ENCODE measurements at places on chromosomes 4 and X.

GRCh38 chr4:103786014-103786413 is 66.2 kb upstream of the TACR3 start:
- DNase-seq = no peak

DNA sequence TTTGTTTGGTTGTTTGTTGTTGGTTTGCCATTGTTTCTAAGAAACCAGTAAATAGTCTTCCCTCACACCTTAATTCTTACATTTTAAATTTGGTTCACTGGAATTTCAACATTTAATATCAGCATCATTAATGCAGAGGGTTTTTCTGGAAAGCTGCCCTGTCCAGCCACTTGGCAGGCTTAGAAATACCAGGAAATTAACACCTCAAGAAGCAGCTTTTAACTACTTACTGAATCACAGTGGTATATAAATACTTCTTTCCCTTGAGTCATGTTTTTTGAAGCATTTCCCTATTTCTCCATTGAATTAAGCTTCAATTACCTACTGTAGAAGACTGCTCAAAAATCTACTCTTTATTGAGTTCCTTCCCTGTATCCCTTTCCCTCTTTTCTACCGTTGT is 1221.1 kb upstream of the ADGRL3 start:
- DNase-seq = no peak

- DNase-seq = no peak
Observed at GRCh38 chr4:78459327-78459726, 92.2 kb upstream of the ANXA3 start.

DNA sequence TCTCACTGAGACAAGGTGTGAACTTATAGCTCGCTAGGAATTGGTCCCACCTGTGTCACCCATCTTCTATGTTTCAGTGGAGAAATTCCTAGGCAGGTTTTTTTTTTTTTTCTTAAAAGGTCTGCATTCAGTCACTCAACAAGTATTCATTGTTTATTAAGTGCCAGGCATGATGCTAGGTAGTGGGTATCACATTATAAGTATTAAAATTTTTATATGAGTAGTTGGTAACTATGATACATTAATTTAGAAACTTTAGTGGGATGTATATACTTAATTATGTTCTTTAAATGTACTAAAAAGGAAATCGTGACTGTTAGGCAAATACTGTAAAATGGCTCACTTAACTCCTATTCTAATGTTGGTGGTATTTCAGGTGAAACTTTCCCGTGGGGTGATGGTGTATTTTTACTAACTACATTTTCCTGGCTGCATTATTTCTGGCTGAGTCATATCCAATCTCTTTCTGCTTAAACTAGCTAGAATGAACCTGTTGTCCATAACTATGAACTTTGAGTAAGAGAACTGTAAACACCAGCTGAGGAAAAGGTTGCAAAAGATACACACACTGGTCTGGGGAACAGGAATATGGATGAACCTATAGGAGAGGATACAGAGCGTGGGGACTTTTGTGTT is 49.3 kb upstream of the MED14 start:
- DNase-seq = no peak

GRCh38 chr4:145540235-145540634 is 58.6 kb downstream of the SMAD1 start:
- no peak for DNase-seq

GRCh38 chrX:120401301-120401700 is 39.4 kb downstream of the ATP1B4 start:
- no peak for DNase-seq

DNA sequence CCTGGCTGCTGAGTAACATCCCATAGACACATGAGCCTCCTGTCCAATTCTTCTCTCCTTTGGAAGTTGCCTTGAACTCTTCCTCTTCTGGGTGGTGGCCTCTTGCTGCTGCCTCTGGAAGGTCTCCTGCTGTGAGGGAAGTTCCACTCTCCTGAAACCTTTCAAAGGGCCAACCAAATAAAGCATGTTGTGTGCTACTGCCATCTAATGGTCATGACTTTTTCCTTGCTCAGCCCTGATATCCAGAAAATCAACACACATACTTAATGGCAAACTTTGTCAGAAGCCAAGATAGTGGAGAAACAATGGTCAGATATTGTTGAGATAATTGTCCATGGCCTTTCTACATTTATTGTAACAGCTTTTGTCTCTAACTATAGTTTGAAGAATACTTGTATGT is 19.1 kb upstream of the ZXDA start:
- DNase-seq = no peak

DNA sequence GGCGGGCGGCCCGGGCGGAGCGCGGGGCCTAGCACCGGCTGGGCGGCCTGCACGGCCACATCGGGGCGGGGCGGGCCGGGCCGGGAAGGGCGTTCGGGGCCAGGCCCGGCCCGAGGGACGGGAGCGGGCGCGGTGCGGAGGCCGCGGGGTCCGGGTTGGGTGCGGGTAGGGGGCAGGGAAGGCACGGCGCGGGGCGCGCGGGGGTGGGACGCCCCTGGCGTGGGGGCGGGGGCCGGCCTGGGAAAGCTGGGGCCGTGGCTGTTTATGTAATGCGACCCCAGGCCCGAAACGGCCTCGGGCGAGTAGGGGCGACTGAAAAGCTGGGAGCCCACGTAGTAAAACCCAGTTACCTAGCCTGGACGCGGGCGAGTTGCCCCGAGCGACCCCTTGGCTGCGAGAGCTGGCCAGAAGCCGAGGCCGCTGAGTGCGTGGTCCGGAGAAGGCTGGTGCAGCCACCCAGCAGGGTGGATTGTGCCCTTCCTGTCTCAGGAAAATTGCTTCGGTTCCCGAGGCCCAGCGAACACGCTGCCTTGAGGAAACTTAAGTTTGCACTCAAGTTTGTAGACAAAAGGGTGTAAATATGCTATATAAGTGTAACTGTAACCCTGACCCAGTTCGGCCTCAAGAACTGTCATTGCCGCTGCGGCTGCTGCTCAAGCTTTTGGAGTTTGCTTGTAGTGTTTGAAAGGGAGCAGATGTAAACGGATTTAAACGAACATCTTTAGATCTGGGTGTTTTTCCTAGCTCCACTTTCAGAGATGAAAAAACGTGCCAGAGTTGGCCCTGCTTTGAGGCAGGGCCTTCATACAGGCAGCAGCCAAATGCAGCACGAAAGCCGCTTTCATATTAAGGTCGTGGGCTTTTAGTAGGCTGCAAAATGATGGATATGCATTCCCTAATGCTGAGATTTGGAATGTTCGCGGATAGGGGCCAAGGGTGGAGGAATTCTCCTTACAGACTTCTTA is 674 bp downstream of the SEC24B start:
- DNase-seq = no peak

DNA sequence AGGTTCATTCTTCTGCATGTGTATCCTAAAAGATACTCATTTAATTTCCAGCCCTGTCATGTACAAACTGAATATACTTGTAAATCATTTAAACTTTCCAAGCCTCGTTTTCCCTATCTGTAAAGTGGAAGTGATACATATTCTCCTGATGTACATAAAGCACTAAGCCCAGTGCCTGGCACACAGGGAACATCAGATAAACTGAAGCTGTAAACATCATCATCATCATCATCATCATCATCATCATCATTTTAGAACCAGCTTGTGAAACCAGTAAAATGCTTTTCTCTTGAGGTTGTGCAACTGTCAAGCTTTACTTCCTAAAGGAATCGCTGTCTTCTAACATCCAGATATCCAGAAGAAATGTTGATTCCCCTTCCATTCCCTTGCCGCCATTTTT is 83.3 kb upstream of the ANXA3 start:
- no peak for DNase-seq

DNA sequence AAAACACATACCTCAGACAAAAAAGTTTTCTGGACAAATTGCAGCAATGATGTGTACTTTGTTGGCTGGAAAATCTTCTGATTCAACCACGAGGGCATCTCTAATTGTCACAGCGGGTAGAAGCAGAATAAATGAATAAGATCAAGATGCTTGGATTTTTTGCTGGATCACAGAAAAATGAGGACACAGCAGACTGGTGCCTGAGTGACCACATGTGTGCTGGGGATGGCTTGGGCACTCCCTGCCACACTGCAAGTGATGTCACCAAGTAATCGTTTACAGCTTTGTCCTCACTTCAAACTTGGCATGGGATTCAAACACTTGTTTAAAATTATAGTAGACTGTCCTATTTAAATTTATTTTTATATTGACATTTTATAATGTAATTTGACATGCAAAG is 557.0 kb downstream of the SPRY1 start:
- DNase-seq = no peak

DNA sequence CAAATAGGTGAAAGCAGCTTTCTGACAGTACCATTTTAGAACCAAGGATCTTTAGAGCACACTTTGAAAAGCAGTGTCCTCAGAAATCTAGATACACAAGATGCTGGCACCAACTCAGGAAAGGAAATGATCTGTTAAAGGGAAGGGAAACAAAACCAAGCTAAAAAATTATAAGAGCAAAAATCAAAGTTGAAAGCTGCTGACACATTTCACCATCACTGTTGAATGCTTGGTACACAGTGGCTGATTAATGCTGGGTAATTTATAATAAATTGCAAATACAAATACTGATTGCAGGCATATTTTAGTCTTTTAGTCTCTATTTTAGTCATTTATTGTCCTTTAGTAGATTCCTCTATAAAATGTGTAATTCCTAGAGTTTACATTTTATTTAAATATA is 1540.1 kb upstream of the PCDH10 start:
- no peak for DNase-seq

GRCh38 chr4:74327762-74328161 is 19.5 kb downstream of the EPGN start:
- no peak for DNase-seq

DNA sequence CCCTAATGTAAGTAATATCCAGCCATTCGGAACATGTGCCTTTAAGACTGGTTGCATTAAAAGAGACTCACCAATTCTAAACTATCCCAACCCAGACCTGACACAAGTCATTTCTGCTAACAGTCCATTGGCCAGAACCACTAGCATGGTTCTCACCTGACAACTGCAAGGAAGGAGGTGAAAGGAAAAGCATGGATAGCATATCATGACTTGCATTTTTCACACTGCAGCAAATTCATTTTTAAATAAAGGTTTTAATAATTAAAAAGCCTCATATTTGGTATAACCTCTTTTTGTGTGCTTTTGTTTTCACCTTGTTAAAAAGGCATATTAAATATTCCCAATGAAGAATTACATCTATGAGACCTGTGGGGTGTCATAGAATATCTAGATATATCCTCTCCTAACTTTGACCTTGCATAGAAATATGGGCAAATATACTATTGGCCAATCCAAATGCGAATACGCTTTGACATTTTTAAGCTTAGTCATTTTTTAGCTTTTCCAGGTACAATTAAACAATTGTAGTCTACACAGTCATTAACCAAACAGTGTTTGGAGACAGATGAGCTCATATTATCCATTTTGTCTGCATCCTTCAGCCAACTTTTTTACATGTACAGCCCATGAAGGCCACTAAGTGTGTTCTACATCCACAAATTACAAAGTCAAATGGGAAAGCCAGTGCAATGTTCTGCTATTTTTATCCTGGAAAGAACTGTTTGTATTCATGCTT is 295.3 kb downstream of the PDGFC start:
- no peak for DNase-seq

DNA sequence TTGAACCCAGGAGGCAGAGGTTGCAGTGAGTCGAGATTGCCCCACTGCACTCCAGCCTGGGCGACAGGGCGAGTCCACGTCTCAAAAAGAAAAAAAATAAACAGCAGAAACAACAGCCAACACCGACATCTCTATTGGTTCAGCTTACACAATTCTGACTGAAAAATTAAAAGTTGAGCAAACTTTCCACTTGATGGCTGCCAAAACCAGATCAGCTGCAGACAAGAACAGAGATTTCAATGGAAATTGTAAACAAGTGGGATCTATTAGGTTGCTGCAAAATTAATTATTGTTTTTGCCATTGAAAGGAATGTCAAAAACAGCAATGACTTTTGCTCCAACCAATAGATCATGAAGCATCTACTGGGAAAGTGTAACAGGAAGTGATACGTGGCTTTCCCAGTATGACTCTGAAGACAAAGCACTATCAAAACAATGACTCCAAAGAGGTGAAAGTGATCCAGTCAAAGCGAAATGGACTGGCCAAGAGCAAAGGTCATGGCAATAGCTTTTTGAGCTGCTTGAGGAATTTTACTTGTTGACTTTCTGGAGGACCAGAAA is 26.3 kb downstream of the UPF3B start:
- DNase-seq = no peak

DNA sequence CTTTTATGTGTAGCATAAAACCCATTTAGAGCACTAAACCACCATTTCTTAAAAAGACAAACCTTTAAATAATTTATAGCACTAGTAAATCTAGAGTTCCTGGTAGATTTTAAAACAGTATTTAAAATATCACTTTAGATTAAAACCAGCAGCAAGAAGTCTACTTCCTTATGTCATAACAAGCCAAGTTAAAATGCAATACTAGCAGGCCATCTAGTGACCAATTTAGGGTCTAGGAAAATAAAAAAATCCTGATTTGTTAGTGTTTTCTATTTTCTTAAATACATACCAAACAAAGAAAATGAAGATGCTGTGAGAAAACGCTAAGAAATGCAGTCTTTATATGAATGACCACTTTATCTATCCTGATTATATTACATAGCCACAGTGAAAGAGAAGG is 53.9 kb downstream of the PAPSS1 start:
- no peak for DNase-seq

DNA sequence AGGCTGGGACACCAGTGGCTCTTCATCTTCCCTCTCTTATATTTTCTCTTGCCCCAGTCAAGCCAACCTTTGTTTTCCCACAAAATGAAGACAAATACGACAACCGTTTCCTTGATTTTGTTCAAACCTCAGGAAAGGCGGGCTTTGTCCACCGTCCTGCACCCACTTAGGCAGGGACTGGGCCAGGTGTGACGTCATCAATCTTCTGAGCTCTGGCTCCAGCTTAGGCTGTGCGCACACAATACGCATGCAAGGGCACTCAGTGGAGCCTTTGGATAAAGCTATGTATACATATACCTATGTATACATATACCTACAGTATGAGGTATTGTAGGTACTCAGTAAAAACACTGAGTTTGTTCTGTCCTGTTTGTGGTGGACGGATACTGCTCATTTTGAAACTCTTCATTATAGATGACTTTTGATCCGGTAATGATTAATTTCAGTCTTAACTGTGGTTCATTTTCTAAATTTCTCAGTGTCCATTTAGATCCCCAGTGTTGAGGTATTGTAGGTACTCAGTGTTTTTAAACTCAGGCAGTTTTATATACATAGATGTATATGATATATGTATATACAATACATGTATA is 194.9 kb downstream of the MGST2 start:
- DNase-seq = no peak

DNA sequence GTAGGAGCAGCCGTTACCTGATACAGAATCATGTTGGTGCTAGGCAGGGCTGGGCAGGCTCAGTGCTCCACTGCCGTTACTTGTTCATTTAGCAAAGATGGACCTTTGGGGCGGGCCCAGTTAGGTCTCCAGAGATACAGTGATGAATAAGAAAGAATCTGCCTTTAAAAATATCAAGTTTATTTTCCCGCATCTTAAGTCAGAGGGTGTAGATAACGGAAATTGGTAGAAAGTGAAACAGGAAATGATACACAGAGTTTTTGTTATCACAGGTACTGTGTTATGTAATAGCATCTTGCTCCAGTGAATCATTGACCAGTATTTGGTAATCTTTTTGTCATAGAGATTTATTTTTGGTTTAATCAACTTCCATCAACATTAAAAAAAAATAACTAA is 5.5 kb downstream of the TMEM131L start:
- no peak for DNase-seq
